ENCODE measurements at places on chromosomes 3 and 15. TPM values are rescaled to one million over a fixed set of nuclear protein-coding genes. Genes with fewer than 3 reads are reported as not detected.

Gene NANOGP8
- total RNA-seq, result not detected

DNA sequence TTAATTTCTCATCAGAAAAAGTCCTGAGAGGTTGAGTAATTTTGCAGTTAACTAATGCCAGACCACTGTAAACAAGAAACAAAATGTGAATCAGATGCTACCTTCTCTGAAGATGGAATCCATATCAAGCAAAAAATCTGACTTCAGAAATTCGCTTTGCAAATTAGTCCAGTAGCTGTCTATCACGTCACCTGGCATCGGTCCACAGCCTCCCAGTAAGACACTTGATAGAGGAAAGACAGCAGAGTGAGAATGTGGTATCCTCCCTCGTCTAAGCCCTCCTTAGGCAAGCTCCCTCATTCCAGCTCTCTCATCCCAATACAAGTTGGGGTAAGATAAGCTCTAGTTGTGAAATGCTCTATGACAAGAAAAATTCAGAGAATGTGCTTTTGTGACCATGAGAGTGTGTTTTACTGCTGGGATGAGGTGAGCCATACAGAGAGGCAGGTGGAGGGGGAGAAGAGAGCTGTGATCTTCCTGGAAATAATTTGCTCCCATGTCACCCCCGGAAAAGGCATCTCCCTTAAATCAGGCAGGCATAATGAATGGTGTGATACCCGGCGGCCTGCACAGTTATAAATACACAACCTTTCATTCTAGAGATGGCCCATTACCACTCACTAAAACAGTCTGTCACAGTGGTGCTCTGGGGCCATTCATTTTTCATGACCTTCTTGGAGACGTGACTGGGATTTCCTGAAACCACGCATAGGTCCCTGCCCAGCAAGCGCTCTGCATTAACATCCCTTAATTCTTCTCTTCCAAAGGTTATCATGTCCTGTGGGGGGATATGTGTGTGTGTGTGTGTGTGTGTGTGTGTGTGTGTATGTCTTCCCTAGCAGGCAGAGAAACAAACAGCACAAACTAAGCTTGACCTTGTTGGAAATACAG lies 602.0 kb upstream of the KCNMB2 start:
- no peaks in the 10 kb centered on the region for H3K4me1 ChIP-seq
- no peak for DNase-seq
- H3K27me3 ChIP-seq, result no peaks in the 10 kb centered on the region
- no peak overlapping the region for H3K27ac ChIP-seq
- no peaks in the 10 kb centered on the region for H3K36me3 ChIP-seq
- H3K4me3 ChIP-seq, result no peak overlapping the region

GRCh38 chr15:77854980-77855379 lies 222.3 kb upstream of the LINGO1 start:
- no peaks in the 10 kb centered on the region for H3K4me1 ChIP-seq
- H3K4me3 ChIP-seq, result no peak overlapping the region
- no peaks in the 10 kb centered on the region for H3K27me3 ChIP-seq
- no peaks in the 10 kb centered on the region for H3K36me3 ChIP-seq
- DNase-seq, result no peak

DNA sequence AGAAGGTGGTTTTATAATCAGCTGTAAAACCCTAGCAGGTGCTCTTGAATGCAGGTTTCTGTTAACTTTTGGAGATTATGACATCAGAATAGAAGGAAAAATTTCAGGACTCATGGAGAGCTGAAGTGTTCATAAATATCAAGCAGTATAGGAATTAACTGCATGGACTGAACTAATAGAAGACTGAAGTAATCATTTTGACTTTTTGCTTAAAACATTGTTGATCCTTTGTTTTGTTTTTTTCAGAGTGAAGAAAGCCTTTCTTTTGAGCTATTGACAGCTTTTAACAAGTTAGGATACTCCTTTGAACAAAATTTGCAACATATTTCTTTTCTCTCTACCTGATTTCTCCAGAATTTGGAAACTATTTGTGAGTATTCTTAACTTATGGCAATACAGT lies 70.6 kb upstream of the DAZL start:
- H3K4me3 ChIP-seq, result no peak overlapping the region
- DNase-seq, result no peak
- H3K36me3 ChIP-seq, result no peaks in the 10 kb centered on the region
- no peaks in the 10 kb centered on the region for H3K4me1 ChIP-seq
- H3K27me3 ChIP-seq, result peaks cover under 1% of the 10 kb centered on the region

GRCh38 chr15:70741107-70741531 lies 22.2 kb downstream of the UACA start:
- peaks cover 28% of the 10 kb centered on the region for H3K27me3 ChIP-seq
- DNase-seq, result no peak
- H3K4me1 ChIP-seq, result no peaks in the 10 kb centered on the region
- no peaks in the 10 kb centered on the region for H3K36me3 ChIP-seq
- no peak overlapping the region for H3K27ac ChIP-seq

Gene SLC28A2
- not detected for total RNA-seq

DNA sequence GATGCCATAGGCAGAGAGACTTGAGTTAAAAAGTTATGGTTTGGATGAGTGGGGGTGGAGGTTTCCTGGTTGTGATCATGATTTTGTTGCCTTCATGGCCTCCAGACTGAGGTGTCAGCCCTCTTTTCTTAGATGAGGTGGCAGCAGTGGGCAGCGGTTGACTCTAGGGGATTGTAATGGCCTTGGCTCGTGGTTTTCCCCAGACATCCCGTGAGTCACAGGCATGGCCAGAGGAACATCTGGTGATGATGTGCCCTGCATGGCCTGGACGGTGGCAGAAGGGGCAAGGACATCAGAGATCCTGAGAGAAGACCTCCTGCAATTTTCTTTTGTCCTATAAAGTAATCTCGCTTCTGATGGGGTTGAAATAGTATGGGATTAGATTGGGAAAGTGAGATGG lies 12.4 kb downstream of the RETNLB start:
- no peak overlapping the region for H3K4me3 ChIP-seq
- H3K27ac ChIP-seq, result no peak overlapping the region
- no peak for DNase-seq

DNA sequence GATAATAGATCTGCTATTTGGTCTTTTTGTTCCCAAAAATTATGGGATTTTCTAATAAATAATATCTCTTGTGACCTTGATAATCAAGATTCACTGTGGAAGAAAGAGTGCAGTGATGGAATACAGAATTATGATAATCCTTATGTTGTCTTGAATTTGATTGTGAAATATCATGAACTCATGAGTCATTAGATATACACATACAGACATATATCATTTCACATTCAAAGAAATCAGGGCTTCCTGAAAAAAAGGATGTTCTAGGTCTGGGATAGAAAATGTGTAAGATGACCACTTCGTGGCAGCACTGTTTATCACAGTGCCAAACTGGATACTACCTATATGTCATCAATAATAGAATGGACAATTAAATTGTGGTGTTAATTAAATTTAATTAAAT lies 97.7 kb downstream of the DPH6 start:
- no peaks in the 10 kb centered on the region for H3K4me1 ChIP-seq
- H3K27ac ChIP-seq, result no peak overlapping the region
- no peaks in the 10 kb centered on the region for H3K27me3 ChIP-seq
- no peaks in the 10 kb centered on the region for H3K36me3 ChIP-seq
- H3K4me3 ChIP-seq, result no peak overlapping the region
- DNase-seq, result no peak

- H3K27me3 ChIP-seq, result no peaks in the 10 kb centered on the region
- DNase-seq, result no peak
- no peaks in the 10 kb centered on the region for H3K36me3 ChIP-seq
- no peak overlapping the region for H3K4me3 ChIP-seq
- no peak overlapping the region for H3K27ac ChIP-seq
Measured at GRCh38 chr3:5650303-5650702, 462.8 kb downstream of the EDEM1 start.

Gene CCDC14
- 51.7 TPM for total RNA-seq

Gene TLR9
- total RNA-seq, result 0.32 TPM

Gene VEPH1
- not detected for total RNA-seq

Gene HRH1
- 1.3 TPM for total RNA-seq

Gene ZCWPW2
- total RNA-seq, result 0.16 TPM

Gene SLCO3A1
- total RNA-seq, result 26.3 TPM

Gene ERICH6
- 0.39 TPM for total RNA-seq

DNA sequence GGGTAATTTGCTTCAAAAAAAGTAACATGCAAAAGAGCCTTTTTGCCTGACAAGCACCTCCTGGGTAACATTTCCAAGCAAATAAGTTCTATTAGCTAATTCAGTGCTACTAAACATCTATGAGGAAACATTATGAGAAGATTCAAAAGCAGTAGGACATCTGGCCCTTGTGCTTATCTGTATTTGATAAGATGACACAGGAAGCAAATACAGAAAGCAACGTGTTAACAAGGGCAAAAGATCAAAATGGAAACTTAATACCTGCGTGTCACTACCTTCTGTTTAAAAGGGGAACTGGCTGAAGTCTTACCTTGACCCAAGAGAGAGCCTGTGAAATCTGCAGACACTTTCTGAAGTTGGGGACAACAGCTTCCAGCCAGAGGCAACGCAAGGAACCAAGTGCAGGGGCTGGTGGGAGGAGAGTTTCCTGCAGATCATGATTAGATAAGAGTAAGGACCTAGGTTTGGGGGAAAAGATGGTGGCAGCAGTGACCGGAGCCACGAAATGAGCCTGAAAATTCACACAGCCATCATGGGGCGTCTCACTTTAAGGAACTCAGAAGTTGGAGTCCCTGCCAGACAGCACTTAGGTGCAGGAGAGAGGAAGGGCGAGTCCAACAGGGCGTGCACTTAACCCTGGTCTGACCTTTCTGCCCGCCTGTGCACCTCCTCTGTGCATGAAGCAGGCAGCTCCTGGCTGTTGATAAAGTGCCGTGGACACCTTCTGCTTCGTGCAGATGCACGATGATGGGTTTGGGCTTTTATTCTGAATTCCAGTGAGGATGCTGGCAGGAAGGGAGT lies 153.6 kb upstream of the BHLHE40 start:
- peak overlapping the region; percentile 74 for H3K4me3 ChIP-seq
- H3K36me3 ChIP-seq, result peaks cover 93% of the 10 kb centered on the region
- H3K27me3 ChIP-seq, result no peaks in the 10 kb centered on the region
- DNase-seq, result peak; percentile 47
- H3K4me1 ChIP-seq, result peaks cover 92% of the 10 kb centered on the region
- H3K27ac ChIP-seq, result peak overlapping the region; percentile 93

DNA sequence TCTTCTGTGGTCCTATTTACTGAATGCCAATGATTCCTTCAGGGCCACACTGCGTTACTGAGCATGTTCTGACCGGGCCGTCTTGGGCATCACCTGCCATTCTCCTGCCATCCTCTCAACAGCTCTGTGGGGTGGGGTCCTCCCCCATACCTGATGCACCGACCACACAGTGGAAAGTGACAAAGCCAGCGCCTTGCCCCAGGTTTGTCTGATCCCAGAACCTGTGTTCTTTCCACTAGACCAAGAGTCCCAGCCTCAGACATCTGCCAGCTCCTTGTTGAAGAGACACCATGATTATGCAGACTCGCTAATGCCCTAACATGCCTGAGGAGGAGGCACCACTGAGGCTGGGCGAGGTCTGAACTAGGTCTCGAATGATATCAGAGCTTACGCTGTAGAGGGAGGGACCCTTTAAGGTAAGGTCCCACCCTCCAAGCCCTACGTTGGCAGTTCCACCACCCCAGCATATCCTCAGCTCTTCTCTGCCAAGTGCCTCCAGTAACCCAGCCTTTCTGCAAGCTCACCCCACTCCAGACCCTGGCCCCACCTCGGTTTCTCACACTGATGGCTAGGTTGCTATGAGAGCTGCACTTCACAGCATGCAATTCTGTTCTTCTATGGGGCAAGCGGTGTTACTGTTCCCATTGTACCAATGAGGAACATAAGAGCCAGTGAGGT lies 29.8 kb upstream of the PLXNA1 start:
- no peaks in the 10 kb centered on the region for H3K4me1 ChIP-seq
- no peak overlapping the region for H3K27ac ChIP-seq
- H3K36me3 ChIP-seq, result no peaks in the 10 kb centered on the region
- no peak overlapping the region for H3K4me3 ChIP-seq
- no peak for DNase-seq

GRCh38 chr15:66308531-66308930 lies 15.2 kb downstream of the DIS3L start:
- no peaks in the 10 kb centered on the region for H3K27me3 ChIP-seq
- H3K4me3 ChIP-seq, result no peak overlapping the region
- H3K4me1 ChIP-seq, result peaks cover 5% of the 10 kb centered on the region
- H3K36me3 ChIP-seq, result peaks cover 57% of the 10 kb centered on the region
- no peak for DNase-seq
- H3K27ac ChIP-seq, result no peak overlapping the region

DNA sequence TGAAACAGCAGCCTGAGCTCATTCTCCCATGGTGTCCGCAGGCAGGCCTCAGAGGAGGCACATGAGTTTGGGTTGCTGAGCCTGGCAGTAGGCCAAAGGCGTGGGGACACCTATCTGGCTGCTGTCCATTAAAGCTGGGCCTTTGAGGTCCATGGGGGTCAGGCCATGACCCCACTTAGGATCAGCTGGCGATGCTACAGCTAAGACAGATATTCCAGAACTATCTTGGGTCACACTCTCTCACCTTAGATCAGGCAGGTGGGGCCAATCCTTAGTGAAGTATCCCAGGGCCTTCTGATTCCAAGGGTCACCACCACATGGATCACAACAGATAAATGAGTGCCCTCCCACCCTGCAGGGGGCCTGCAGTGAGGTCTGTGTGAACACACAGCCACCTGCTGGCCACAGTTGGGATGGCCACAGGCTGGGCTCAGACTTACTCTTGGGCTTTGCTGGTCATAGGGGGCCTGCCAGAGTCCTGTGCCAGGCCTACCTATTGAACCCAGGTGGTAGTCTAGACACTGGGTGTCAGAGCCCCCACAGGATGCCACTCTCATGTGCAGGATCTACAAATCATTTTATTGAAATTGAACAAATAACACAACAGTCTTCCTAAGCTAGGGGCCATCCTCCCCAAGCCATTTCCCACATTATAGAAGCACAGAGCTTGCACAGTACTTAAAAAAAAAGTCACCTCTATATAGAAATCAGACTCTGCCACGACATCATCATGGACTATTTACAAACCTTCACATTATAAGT lies 2.0 kb upstream of the HYAL2 start:
- DNase-seq, result no peak
- H3K4me3 ChIP-seq, result peak overlapping the region; percentile 21
- H3K27me3 ChIP-seq, result no peaks in the 10 kb centered on the region
- H3K27ac ChIP-seq, result no peak overlapping the region

GRCh38 chr3:187695449-187695848 lies 6.9 kb downstream of the RTP2 start:
- H3K27me3 ChIP-seq, result peaks cover 34% of the 10 kb centered on the region
- H3K4me3 ChIP-seq, result no peak overlapping the region
- H3K27ac ChIP-seq, result no peak overlapping the region
